Epithelial cell of proximal tubule (primary cell): ENCODE measurements at places on chromosomes 2 and 18. TPM values are rescaled to one million over a fixed set of nuclear protein-coding genes. Genes with fewer than 3 reads are reported as not detected.

LRRTM4 gene
- not detected in 2 replicates for total RNA-seq

PRSS56 gene
- not detected in 2 replicates for total RNA-seq

RMC1 gene
- 37.0 and 42.5 TPM in 2 replicates for total RNA-seq

LYPD6 gene
- total RNA-seq, result 7.5 and 7.9 TPM in 2 replicates

ST8SIA5 gene
- total RNA-seq, result not detected in 2 replicates

OTOS gene
- total RNA-seq, result not detected in 2 replicates

NPPC gene
- total RNA-seq, result not detected in 2 replicates

PFN4 gene
- not detected in 2 replicates for total RNA-seq

LYG2 gene
- not detected in 2 replicates for total RNA-seq

GLI2 gene
- total RNA-seq, result 3.8 and 4.0 TPM in 2 replicates
